ENCODE measurements at places on chromosomes 7 and 10.

DNA sequence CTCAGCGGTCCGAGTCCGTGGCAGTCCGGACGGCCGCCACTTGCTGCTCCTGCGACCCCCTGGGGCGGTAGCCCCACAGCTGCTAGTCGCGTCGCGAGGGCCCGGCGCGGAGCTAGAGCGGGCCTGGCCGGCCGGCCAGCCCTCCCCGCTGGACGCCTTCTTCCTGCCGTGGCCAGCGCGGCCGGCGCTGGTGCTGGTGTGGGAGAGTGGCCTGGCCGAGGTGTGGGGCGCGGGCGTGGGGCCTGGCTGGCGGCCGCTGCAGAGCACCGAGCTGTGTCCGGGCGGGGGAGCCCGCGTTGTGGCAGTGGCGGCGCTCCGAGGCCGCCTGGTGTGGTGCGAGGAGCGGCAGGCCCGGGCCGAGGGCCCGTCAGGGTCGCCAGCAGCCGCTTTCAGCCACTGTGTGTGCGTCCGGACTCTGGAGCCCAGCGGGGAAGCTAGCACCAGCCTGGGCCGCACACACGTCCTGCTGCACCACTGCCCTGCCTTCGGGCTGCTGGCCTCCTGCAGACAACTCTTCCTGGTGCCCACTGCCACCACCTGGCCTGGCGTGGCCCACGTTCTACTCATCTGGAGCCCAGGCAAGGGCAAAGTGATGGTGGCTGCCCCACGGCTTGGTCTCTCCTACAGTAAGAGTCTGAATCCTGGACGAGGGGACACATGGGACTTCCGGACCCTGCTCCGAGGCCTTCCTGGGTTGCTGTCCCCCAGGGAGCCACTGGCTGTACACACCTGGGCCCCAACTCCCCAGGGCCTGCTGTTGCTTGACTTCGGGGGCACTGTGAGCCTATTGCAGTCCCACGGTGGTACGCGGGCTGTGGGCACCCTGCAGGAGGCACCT lies 631 bp downstream of the HPS6 start:
- DNase-seq: peak; percentile 3

- DNase-seq: peak; percentile 76
These were observed 53.7 kb upstream of the KDM7A start for GRCh38 chr7:140230516-140230860.

DNA sequence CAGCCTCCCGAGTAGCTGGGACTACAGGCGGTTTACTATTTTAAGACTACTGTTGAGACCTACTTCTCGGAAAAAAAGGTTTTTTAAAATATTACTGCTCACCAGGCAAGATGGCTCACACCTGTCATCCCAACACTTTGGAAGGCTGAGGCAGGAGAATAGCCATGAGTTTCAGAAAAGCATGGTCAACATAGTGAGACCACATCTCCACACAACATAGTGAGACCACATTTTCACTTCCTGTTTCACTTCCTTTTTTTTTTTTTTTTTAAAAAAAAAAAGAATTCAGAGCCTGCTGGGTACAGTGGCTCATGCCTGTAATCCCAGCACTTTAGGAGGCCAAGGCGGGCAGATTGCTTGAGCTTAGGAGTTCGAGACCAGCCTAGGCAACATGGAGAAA lies 46.5 kb downstream of the SVOPL start:
- DNase-seq: no peak

- DNase-seq: peak; percentile 63
These were observed 124.9 kb downstream of the SH2D4B start for GRCh38 chr10:80662429-80663261.

DNA sequence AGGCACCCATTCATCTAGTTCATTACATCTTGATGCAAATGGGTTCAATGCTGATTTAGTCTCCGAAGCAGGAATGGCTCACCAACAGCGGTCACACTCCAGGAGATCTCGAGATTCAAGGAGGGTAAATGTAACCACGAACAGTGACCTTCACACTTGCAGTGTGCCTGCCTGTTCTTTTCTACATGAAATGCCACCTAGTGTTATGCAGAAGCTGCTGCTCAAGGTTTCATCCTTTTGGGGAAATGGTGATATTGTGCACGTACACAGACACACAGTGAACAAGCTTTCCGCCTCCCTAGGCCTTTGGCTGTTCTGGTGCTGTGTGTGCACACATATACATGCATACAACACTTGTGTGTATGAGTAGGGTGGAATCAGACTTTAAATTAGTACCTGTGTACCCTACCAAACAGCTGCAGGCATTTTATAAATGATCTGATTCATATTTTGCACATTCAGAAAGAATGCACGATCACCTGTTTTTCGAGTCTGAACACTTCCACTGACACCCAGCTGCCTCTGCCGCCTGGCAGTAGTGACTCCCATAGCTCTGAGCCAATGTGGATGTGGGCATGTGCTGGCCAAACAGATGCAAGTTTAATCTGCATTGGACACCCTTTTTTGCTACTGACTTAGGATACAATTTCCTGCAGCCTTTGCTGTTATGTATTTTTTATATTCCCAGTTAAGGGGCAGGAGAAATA lies 100.5 kb downstream of the TACC2 start:
- DNase-seq: no peak

GRCh38 chr7:159238541-159238940 lies 93.9 kb upstream of the VIPR2 start:
- DNase-seq: no peak

GRCh38 chr10:94180576-94180975 lies 182.2 kb downstream of the NOC3L start:
- DNase-seq: no peak

- no peak for DNase-seq
These were observed 128.7 kb upstream of the RHEB start for GRCh38 chr7:151648429-151648828.

GRCh38 chr7:42161719-42162118 lies 75.3 kb downstream of the GLI3 start:
- DNase-seq: no peak

DNA sequence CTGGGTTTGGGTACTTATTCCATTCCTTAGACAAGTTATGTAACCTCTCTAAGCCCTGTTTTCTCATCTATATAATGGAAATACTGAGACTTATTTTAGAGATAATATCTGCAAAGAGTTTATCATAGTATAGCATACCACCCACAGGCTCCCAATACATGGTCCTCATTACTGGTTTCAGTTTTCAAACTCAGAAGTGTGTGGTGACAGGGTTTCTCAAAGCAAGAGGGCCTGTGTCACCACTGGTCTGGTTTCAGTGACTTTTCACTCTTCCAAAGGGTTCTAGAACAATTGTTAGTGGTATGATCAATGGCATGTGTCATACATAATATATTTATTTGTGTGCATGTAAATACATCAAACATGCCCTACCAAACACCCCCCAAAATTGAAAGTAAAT lies 89.2 kb upstream of the BMPER start:
- DNase-seq: no peak

DNA sequence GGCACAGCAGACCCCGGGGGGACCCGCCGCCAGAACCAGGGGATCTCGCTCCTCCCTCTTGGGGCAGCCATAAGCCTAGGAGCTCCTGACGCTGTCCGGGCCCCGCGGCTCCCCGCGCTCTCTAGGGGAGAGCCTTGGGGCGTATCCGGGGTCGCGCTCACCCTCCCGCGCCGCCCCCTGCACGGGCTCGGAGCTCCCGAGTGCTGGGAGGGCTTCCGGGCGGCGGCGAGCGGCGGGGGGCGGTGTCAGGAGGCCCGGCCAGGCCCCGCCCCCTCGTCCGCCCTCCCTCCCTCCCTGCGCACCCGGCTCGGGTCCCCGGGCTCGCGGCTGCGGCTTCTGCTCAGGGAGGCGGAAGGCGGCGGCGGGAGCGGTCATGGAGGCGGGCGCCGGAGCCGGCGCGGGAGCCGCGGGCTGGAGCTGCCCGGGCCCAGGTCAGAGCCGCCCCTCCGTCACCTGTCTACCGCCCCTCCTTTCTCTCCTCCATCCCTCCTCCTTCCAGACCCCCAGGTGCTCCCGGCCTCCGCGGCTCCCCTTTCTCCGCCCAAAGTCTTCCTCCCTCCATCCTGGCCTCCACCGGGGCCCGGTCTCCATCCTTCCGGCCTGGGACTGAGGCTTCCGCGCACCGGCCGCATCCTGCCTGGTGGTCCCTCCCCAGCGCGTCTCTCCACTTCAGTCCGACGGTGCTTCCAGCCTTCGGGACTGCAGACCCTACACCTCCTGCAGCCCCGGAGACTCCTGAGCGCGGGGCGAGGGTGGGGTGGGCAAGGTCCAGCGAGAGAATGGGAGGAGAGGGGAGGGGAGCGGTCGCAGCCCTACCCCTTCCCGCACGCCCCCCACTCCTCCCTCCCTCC lies at the start of gene CCDC136:
TSS of gene CCDC136 (plus strand) at position 848 of the 851 bp plus-strand sequence. CDS start 444 bp downstream, outside the sequence.
- peak; percentile 83 for DNase-seq

DNA sequence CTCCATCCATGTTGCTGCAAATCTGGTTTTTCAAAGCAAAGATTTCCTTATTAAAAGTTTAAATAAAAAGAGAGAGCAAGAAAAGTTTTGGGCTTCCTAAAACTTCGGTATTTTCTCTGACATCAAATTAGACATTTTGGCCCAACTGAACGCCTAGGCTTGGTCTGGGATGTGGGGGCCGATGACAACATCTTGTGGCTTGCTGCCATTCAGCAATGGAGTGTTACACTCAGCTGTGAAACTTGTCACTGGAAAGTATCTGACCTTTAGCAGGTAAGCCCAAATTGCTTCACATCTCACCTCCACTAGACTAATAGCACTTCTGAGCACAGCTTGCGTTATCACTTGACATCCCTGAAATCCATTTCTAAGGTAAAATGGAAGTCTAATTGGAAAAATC lies 320.6 kb downstream of the GATA3 start:
- no peak for DNase-seq

GRCh38 chr10:133124357-133125211 lies 35.4 kb upstream of the KNDC1 start:
- no peak for DNase-seq

GRCh38 chr10:109899356-109900331 lies 23.7 kb downstream of the XPNPEP1 start:
- DNase-seq: no peak

GRCh38 chr10:102612964-102613275 lies 31.4 kb upstream of the TRIM8 start:
- DNase-seq: peak; percentile 58

DNA sequence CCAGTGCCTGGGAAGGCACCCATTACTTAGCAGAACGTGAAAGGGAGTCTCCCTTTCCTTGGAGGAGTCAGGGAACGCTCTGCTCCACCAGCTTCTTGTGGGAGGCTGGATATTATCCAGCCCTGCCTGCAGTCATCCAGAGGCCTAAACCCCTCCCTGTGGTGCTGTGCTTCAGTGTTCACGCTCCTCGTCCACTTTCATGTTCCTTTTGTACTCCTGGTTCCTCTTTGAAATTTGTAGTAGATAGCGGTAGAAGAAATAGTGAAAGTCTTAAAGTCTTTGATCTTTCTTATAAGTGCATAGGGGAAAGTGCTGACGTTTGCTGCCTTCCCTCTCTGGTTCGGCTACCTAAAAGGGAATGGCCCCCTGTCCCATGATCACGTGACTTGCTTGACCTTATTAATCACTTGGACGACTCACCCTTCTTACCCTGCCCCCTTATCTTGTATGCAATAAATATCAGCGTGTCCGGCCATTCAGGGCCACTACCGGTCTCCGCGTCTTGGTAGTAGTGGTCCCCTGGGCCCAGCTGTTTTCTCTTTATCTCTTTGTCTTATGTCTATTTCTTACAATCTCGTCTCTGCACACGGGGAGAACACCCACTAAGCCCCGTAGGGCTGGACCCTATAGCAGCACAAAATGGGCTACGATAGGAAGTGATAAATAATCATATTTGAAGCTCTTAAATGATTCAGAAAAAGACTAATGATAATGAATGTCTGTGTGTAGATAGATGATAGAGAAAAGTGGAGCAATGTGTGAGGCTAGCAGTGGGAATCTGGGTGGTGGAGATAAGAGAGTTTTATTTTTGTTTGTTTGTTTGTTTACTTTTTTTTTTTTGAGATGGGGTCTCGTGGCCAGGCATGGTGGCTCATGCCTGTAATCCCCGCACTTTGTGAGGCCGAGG lies 5.8 kb upstream of the ESYT2 start:
- no peak for DNase-seq

GRCh38 chr10:24210501-24210900 lies 1.6 kb downstream of the KIAA1217 start:
- no peak for DNase-seq

GRCh38 chr10:46317889-46318288 lies 31.1 kb downstream of the ANTXRL start:
- no peak for DNase-seq

GRCh38 chr10:36469585-36469984 lies 655.8 kb upstream of the ANKRD30A start:
- DNase-seq: no peak

- DNase-seq: peak; percentile 68
These were observed 55.8 kb upstream of the LANCL2 start for GRCh38 chr7:55309040-55309991.

- DNase-seq: no peak
These were observed 554.4 kb downstream of the INHBA start for GRCh38 chr7:41148521-41148951.

DNA sequence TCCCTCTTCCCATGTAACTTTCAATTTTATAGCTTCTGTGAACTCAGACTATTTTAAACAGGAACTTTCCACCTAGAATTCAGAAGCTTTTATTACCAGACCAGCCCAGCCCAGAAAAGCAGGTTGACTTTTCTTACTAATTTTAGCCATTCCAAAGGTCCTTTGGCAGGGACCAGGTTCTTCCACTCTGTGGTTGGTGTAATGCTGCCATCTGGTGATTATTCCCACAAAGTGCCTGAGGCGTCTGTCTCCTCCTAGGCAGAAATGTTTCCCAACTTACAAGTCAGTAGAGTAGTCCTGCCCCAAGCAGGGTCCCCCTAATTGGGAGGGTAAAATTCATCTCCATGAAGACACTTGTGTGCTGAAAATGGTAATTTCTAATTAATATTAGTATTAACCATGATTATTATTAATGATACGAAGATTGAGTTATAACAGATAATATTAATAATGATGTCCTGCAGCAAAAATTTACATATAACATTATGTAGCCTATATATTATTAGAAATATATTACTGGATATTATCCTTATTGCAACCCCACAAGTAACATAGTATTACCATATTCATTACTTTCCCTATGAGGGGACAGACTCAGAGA lies 53.0 kb upstream of the PPP1R17 start:
- no peak for DNase-seq

- DNase-seq: peak; percentile 24
These were observed 23.5 kb upstream of the GPR146 start for GRCh38 chr7:1020849-1021251.

DNA sequence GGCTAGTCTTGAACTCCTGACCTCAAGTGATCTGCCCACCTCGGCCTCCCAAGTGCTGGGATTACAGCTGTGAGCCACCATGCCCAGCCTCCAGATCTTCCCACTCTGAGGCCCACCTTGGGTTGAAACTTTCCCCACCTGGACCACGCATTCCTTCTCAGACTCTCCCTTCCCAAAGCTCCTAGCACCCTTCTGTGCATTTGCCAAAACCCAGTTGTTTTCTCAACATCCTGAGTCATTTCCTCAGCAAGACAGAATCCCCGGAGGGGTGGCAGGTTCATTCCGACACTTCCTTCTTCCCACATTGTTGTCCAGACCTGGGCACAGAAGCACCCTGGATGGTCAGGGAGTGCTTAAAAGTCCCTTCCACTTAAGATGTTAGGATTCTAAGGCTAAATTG lies 28.9 kb downstream of the BAG3 start:
- no peak for DNase-seq

DNA sequence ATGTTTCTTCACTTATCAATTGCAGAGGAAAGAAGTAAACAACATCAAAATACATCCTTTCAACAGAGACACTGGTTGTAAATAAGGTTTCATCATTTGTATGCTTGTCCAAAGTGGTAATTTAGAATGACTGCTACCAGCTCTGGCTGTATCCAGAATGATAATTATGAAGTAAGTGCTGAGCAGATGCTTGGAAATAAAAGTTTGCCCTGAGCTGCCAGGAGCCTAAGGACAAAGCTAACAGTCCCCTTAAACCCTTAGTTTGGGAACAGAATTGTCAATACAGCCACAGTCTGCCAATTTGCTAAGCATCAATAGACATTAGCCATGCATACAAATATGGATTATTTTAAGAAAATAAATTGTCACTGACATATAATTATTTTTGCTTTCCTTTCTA lies 147.0 kb upstream of the SLC13A1 start:
- no peak for DNase-seq
